ENCODE measurements at places on chromosomes 6 and 20. TPM values are rescaled to one million over a fixed set of nuclear protein-coding genes. Genes with fewer than 3 reads are reported as not detected.

DNA sequence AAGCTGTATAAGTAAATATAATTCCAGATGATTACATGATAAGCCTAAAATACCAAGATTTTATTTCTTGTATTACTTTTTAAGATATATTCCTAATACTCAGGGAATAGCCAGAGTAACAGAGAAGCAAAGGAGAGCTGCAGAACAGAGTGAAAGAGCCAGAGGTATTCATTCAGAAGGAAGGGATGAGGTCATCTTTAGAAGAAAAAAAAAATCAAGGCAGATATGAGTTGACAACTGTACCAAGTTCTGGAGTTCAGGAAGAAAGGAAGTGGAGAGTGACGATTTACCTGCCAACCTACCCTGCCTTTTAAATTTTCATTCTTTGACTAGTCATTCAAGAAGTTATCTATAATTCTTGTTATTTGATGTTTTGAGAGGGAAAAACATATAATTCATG, 28.8 kb upstream of the NHSL1 start:
- no peak for DNase-seq

The PNPLA1 gene
- not detected for total RNA-seq

DNA sequence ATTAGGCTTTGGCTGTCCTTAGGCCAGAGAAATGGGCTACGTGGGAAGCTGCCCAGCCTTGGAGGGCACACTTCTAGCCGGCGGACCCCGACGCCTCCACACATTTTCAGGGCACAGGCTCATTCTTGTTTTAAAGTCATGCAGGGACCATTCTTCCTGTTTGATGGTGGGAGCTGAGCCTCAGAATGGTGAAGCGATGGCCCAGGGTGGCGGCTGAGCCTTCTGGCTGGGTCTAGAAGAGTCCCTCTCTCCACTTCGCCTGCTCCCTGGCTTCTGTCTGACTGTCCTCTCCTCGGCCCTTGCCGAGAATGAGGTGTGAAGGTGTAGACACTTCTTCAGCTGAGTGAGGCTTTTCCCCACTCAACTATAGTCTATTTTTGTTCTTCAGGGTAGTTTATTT, 114.4 kb downstream of the SULF2 start:
- no peak for DNase-seq

The PBOV1 gene
- total RNA-seq, result not detected

The SLC17A1 gene
- total RNA-seq, result not detected

GRCh38 chr6:82989736-82990290, 75.8 kb downstream of the UBE3D start:
- DNase-seq, result no peak

The PKIB gene
- total RNA-seq, result 1.1 TPM

GRCh38 chr6:85449818-85450759, at the start of gene NT5E:
TSS of gene NT5E (plus strand) at chr6:85450083. CDS start at chr6:85450140, 57 bp downstream.
- DNase-seq, result peak; percentile 87

DNA sequence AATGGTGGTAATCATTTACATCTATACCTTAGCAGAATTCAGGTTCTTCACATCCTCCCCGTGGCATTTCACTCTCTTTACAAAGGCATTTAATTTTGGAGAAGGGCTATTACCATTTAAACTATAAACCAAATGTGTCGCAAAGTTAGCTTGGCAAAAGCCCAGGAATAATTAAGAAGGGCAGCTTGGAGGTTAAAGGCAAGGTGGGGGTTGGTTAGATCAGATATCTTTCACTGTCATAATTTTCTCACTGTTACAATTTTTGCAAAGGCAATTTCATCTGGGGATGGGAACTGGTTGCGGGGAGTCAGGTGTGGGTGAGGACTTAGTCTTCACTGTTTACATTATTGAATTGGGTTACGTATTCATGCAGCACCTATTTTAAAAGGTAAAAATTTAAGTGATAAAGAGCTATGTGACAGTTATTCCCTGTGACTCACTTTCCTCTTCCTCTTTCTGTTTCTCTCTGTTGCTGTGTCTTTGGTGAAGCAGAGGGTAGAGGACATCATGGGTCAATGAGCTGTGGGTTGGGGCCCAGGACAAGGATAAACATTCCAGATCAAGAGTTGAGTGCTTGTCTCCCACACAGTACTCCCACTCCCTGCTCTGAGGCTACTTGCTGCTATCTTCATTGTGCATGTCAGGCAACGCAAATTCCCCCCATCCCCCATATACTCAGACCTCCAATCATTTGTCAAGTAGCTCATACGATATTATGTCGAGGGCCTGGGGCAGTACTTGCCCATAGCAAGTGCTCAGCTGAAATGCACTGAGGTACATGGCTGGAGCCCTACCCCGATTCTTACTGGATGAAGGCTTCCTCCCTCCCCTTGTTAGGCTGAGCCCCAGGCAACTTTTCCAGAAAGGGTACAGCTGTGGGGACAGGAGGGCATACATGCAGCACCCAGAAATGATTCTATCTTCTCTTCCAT, 223.1 kb upstream of the MYLIP start:
- no peak for DNase-seq

- no peak for DNase-seq
Observed at GRCh38 chr6:16511723-16512489, 249.4 kb downstream of the ATXN1 start.

- no peak for DNase-seq
Observed at GRCh38 chr6:73989428-73989827, 293.4 kb downstream of the CD109 start.

- no peak for DNase-seq
Observed at GRCh38 chr20:51131811-51132210, 108.9 kb upstream of the KCNG1 start.

- DNase-seq, result peak; percentile 70
Observed at GRCh38 chr6:167826896-167827582, at the start of gene AFDN. TSS of gene AFDN (plus strand) at chr6:167826911. CDS start at chr6:167827133, 222 bp downstream.

DNA sequence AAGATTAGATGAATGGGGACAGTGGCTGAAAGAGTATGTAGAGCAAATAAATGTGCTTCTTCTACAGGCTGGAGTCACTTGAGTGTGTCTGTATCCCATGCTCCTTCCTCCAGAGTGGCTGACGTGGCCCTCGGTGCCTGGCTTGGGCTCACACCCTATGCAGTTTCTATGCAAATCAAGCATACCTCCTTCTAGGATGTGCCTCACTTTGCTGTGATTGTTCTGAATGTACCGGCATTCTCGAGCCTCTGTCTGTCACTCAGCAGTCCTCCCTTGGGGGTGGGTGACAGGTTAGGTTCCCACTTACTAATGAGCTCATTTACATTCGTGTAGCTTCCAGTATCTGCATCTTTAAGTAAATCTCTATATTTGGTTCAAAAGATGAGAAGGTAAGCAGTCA, 55.1 kb upstream of the HDDC2 start:
- DNase-seq, result no peak

- no peak for DNase-seq
Observed at GRCh38 chr6:54194067-54194466, 82.8 kb downstream of the MLIP start.

DNA sequence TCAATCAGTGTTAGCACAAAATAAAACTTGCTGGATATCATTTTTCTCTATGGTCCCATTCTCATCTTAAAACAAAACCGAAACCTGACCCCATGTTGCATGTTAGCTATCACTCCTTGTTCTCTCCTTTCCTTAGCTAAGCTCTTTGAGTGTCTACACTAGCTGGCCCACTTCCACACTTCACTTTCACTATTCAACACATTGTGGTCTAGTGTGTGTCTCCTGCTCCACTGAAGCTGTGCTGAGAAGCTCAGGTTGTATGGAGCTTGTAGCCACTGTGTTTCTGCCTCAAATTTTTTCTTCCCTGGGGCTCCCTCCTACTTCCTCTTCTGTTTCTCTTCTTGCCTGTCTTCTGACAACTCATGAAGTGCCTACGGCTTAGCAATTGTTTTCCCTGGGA, 223.0 kb downstream of the NKAIN2 start:
- DNase-seq, result no peak

The SAPCD1 gene
- 6.5 TPM for total RNA-seq

- no peak for DNase-seq
Observed at GRCh38 chr6:157405986-157406385, 25.0 kb downstream of the ZDHHC14 start.

The LGSN gene
- not detected for total RNA-seq

- DNase-seq, result no peak
Observed at GRCh38 chr6:71913444-71914234, 27.3 kb downstream of the RIMS1 start.

DNA sequence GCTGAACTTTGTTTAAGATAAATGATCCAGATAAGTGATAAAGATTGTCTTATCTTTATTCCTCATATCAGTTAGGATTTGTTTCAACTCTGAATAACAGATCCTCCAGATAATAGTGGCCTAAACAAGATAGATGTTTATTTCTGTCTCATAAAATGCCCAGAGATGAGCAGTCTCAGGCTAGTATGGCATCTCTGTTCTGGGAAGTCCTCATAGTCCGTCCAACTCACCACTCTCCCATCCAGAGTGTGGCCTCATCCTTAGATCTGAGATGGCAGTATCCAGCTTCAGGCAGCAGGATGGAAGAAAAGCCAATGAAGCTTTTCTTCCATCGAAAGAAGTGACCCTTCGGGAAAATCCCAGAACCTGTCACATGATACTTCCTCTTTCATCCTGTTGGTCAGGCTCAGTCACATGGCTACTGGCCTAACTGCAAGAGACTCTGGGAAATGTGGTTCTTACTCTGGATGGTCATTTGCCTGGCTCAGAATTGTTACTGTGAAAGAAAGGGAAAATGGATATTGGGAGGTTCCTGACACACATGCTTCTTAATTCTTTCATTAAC, 29.4 kb upstream of the TAGAP start:
- no peak for DNase-seq

The BFSP1 gene
- total RNA-seq, result 3.6 TPM

DNA sequence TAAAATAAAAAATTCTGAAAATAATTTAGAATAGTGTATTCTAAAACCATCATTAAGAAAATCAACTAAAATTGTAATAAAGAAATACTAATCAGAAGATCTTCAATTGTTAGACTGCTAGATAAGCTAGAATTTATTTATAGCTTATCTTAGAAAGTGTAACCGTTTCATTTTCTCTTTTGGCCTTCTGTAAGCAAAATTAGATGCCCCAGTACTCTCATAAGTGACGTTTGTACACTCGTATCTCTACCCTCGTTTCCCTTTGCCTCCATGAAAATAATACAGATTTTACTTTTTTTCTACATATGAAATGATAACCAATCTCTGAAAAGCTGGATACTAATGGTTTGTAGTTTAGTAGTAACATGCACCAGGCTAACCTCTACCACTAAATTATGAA, 19.8 kb downstream of the DSE start:
- DNase-seq, result no peak

- DNase-seq, result no peak
Observed at GRCh38 chr20:64245746-64246595, 9.6 kb upstream of the PCMTD2 start.

DNA sequence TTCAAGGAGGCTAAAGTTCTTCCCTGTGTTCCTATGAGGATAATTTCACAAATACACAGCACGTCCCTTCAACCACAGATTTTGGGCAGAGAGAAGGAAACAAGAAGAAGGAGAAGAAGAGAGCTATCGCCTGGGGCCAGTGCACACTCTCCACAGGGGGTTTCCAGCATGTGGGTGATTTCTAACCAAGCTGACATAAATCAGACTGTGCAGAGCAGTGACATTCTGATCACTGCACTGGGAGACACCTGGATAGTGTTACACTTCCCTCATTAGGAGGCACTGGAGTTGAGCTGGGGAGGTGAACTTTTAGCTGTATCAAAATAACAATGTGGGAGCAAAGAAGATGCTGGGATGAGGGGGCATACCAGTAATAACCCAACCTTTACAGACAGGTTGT, 71.8 kb upstream of the CENPW start:
- DNase-seq, result no peak

DNA sequence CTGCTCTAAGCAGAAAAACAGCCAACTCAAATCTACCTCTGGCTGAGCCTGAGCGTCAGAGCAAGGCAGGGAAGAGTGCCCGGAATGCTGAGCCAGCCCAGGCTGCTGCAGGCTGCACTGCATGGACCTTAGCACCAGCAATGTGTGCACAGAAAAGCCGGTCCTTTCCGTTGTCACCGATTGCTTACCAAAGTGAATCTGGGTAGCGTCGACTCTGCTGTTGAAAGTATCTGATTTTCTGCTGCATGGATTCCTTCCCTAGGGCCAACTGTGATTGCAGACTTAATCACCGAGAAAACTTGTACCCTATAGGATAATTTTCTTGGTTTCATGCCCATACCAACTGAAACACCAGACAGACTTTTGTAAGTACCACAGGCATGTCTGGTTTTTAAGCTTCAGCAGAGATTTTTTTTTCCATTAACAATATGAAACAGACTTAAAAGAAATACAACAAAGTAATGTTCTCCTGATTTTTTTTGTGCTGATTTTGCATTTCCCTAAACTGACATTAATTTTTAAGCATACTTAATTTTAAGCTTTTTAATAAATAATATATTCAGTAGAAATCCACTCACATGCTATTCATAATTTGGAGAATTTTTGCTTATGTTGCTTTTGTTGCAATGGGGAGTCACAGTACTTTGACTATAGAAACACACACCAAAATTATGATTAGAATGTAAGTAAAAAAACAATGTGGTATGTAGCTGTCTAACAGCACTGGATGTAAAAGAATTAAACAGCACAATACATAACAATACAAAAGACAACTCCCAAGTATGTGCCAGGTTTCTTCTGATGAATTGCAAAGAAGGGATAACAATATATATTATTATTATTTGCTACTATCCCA, 218.0 kb downstream of the THBS2 start:
- DNase-seq, result no peak

GRCh38 chr20:13205425-13205824, 15.6 kb upstream of the ISM1 start:
- DNase-seq, result no peak

The BPIFB1 gene
- total RNA-seq, result not detected

DNA sequence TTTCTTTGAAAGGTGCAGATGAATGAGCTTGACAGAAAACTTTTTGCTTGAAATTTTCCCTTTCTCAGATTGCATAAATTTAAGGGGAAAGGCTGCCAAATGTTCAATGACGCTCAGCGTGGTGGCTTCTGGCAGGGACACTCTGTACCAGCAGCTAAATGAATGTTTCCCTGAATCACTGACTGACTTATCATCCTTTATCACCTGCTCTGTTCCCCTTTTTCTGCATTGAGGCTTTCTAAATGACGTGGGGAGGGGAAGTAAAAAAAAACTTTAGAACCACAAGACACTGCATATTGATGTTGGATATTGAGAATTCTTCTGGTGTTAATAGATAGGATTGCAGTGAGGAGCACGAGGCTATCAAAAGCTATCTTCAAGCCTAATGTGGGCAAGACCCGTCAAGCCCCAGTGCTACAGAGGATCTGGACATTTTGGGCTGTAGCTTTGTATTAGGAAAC, 46.9 kb upstream of the ENPP5 start:
- DNase-seq, result no peak

GRCh38 chr20:12617076-12617475, 391.7 kb upstream of the SPTLC3 start:
- no peak for DNase-seq

The SIRPD gene
- not detected for total RNA-seq

The XKR7 gene
- not detected for total RNA-seq

- no peak for DNase-seq
Observed at GRCh38 chr6:56491606-56492328, 150.9 kb downstream of the DST start.

Measured in sigmoid colon (tissue), 7 donors.